ENCODE measurements at places on chromosomes 11 and 22.

DNA sequence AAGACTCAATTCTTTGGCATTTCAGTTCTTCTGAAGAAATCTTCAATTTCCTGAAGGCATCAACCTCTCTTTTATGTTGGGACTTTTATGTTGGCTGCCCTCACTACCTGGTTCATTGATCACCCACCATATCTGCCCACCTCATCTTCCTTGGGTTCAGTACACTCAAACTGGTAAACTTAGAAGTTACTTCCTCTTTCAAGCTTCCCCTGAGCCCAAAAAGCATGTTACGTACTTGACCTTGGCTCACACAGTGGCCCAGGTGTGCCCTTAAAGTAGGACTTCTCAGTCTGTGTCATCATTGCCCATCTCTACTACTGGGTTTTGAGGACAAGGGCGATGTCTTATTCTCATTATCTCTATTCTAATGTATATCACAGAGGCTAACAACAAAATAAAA is 86.1 kb downstream of the GRIA4 start:
- no peak for DNase-seq

DNA sequence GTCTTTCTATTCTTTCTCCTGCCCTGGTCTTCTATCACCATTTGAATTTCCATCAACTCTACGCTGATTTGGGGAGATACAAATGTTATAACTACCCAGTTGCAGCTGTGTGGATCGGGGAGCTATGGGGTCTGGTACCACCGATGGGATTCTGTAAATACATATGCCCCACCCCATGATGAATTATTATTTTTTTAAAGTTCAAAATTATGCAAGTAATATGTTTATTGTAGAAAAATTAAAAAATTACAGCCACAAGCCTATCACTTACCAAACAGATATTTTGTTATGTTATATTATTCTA is 52.4 kb upstream of the CLMP start:
- no peak for DNase-seq

DNA sequence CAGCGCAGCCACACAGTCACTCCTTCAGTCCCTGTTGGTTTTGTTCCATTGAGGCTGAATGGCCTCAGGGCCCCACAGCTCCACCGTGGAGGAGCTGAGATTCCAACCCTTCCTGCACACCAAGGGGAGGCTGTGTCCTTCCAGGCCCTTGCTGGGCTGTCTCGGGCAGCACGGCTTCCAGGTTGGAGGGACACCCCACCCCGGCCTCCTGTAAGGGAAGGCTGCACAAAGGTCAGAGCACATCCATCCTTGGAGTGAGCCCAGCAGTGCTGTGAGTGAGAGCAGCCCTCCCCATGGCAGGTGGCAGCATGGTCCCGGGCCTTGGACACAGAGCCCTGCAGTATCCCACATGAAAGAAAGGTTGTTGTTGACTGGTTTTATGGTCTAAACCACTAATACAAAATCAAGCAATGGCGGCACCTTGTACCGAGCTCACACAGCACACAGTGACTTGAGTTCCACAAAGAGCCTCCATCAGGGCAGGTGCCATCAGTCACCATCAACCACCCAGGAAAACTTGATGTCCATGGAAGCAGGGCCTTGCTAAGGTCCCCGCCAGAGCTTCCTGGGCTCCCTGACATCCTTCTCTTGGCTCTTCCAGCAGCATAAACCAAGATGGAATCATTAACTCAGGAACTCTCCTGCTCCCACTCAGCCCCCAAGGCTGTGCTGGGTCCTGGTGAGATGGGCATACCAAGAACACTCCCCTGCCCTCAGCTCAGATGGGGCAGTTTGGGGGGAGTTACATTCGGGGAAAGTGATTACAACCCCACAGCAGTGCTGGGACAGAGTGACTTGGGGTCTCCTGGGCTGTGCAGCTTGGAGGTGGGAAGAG is 1500.4 kb downstream of the TBC1D22A start:
- DNase-seq: no peak

GRCh38 chr11:117839936-117840813 is 15.6 kb upstream of the FXYD2 start:
- no peak for DNase-seq

GRCh38 chr22:38564669-38565068 is 5.3 kb downstream of the DMC1 start:
- no peak for DNase-seq

GRCh38 chr11:111372538-111372937 is 6.5 kb downstream of the POU2AF1 start:
- DNase-seq: no peak

GRCh38 chr22:45998638-45999378 is 21.8 kb upstream of the WNT7B start:
- no peak for DNase-seq

- DNase-seq: no peak
Measured at GRCh38 chr11:105081412-105082150, 36.4 kb upstream of the CARD16 start.

GRCh38 chr11:46889689-46890475 is 28.5 kb downstream of the LRP4 start:
- DNase-seq: peak; percentile 66

GRCh38 chr22:22390989-22391388 is 117.6 kb downstream of the ZNF280B start:
- DNase-seq: no peak

GRCh38 chr11:107218123-107219013 is 200.1 kb upstream of the GUCY1A2 start:
- DNase-seq: no peak

DNA sequence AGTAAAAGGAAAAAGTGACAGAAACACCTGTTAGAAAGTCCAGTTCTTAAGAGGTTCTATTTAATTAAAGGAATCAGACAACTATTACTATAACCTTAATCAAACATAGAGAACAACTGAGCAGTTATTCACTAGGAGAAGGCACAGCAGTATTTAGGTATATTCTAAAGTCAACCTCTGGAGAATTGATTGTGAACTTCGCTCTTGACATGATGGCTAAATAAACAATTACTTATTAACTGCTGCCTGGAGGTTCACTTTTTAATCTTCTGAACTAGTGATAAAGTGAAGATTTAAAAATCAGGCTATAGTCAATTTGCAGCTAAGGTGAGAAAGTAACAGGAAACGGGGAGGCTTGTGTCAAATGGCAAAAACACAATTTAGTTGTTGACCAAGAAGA is 557.3 kb downstream of the FAM181B start:
- no peak for DNase-seq

DNA sequence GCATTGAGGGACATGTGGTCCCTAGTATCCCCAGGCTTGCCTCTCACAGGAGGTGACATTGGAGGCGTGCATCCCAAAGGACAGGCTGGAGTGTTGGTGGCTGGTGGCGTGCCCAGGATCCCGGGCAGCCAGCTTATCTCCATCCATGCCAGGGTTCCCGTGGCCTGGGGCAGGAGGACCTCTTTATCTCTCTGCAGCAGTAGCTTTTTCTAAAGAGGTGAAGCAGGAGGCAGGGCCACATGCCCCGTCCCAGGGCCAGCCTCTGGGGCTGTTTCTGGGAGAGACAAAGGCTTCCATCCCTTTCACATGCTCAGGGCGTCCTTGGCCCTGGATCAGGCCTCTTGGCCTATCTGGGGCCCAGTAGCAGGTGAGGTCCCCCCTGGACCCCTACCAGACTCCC is 19.7 kb downstream of the PARVG start:
- no peak for DNase-seq

DNA sequence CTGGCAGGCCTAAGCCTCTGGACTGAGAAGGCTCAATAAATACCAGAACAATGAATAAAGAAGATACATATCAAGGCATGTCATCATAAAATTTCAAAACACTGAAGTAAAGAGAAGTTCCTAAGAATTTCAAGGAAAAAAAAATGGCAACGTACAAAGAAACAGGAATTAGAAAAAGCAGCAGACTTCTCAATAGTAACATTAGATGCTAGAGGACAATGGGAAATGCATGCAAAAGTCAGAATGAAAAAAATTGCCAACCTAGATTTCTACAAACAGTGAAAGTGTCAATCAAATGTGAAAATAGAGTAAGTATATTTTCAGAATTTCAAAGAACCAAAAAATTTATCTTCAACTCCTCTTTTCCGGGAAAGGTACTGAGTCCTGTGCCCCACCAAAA is 125.0 kb downstream of the KCNC1 start:
- no peak for DNase-seq

GRCh38 chr11:1038921-1039320 is 2.4 kb upstream of the MUC6 start:
- DNase-seq: no peak

- no peak for DNase-seq
Measured at GRCh38 chr11:25860677-25861450, 471.1 kb upstream of the ANO3 start.

- DNase-seq: no peak
Measured at GRCh38 chr11:31655483-31655882, 145.9 kb downstream of the ELP4 start.

DNA sequence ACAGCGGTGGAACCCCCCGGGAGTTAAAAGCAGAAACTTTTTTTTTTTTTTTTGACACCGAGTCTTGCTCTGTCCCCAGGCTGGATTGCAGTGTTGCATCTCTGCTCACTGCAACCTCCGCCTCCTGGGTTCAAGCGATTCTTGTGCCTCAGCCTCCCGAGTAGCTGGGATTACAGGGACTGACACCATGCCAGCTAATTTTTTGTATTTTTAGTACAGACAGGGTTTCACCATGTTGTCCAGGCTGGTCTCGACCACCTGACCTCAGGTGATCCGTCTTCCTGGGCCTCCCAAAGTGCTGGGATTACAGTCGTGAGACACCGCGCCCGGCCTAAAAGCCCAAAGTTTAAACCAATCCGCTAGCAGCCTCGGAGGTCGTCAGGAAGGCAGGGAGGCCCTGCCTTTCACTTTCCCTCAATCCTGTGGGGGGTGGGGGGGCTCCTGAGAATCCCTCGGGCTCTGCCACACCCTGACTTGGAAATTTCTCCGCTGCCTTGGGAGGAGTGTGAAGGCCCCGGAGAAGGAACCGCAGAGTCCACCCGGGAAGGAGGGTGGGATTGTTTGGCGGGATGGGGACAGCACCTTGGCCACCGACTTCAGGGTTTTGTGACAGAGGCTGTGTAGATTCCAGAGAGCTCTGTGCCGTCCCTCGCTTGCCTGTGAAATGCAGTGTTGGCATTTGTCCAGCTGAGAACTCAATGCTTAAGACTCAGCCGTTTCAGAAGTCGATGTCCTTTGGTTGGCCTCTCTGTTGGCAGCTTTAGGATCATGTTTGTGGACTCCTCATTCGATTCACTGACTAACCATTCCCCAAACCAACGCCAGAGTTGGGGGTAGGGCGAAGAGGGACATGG is 1.0 kb downstream of the ARHGAP8 start:
- DNase-seq: no peak

DNA sequence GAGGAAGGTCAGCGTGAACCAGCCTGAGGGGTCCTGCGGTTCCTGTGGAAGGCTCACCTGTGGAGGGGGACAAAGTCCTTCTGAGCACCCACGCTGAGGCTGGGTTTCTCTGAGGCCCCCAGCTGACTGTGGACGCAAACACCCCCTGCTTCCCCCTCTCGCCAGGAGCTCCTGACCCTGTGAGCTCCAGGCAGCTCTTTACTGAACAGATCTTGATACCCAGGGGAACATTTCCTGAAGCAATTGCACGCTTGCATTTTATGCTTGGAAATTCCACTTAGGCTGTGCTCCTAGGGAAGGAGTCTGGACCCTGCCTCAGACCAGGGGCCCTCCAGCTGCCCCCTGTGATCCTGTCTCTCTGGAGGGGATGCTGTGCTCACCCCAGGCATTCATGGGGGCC is 454.2 kb upstream of the B3GAT1 start:
- DNase-seq: no peak

GRCh38 chr22:31044262-31044861 is 36.8 kb upstream of the SMTN start:
- DNase-seq: no peak

GRCh38 chr22:32737811-32738497 is 63.6 kb upstream of the TIMP3 start:
- DNase-seq: no peak

GRCh38 chr11:46969379-46969778 is 32.8 kb downstream of the CSTPP1 start:
- DNase-seq: no peak

DNA sequence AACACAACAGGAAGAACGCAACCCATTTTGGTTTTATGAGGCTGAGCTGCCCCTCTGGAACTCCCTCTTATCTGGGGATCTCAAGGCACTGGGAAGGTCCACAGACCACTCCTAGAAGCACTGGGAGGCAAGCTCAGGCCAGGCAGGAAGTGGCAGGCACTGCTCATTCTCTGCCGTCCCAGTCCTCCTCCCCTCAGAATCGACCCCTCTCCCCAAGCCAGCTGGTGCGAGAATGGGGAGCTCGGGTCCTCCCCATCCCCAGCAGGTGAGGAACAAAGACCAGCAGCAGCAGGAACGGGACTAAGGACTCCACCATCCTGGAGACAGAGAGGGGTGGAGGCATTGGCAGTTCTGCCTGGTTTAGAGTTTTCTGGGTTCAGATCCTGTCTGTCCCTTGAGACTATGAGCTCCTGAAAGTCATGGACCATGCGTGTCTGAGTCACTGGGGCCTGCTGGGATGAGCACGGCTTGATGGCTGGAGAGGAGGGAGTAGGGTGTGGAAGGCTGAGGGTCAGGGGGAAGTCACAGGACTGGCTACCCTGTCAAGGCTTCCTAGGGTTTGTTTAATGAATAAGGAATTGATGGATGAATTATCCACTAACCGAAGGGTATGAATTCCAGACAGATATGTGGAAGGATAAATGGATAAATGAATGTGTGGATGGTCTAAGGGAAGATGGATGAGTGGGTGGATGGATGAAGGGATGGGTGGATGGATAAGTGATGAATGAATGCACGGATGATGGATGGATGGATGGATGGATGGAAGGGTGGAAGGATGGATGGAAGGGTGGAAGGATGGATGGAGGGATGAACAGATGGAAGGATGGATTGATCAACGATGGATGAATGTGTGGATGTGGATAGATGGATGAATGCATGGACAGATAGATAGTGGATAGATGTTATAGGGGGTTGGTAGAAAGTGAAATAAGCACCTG is 6.4 kb downstream of the MYEOV start:
- no peak for DNase-seq

DNA sequence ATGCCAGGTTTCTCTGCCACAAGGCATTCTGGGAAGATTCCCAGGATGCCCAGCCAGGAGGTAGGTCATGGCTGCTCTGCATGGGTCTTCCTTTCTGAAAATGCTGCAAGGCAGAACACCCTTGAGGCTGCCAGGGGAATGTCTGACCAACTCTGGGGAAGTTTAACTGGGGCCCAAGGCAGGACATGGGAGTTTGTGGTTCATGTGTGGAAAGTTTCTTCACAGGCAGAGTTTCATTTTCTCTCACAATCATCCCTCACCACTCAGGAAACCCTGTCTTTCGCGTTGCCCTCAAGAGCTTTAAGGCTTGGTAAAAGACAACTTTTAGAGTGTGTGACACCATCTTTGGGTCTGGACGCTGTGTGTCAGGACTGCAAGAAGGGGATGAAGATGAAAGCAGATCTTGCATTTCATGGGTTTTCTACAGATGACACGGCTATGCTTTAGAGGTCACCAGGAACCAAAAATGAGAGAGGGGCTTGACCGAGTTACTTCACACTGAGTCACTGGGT is 133.5 kb downstream of the CD44 start:
- no peak for DNase-seq

Measured in activated T-cell treated with anti-CD3 and anti-CD28 coated beads for 1 hour (primary cell).